ENCODE measurements at places on chromosomes 1 and 21.

DNA sequence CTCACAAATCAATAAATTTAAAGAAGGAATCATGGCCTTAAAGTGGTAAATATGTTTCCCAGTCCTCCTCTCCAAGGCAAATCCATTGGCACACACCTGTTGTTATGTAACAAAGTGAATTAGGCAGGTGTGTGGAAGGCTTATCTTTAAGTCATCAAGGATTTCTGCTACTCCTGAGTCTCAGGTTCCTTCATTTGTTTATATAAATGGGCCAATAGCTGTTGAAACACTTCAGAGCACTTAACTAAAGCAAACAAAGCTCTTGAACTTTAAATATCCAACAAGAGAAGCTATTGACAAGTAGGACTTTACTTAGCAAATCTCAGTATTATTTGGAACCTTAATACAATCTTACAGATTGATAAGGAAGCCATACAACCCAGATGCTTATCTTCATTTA is 99.3 kb upstream of the ESRRG start:
- no peak for DNase-seq

DNA sequence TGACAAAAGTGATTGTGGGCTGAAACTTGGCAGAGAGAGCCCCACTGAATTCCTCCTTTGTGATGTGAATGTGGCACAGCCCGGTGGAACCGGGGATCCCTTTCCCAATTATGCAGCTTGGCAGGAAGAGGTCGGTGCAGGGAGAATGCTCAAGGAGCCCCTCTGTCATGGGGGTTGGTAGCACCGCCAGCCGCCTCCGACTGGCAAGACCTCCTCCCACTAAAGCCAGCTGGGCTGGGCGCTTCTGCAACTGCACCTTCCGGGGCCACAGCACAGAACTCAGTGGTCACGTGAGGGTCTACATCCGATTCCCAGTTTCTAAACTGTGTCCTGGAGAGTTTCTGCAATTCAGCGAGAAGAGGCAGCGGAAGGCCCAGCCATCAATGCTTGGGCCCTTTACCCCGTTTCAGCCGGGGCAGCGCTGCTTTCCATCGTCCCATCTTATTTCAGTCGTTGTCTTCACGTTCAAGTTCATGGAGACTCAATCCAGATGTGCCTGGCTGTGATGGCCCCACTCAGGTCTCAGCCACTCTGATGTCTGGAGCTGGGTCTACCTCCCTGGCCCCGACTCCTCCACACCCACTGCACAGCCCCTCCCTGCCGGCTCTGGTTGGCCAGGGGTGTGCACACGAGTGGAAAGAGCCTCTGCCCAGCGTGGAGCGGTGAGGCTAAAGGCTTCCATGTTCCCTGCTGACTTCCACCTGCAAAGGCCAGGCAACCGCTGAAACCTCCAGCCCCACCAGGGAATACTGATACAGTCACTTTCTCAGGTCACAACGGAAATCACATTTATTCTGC is 39.8 kb upstream of the FHAD1 start:
- DNase-seq, result no peak

DNA sequence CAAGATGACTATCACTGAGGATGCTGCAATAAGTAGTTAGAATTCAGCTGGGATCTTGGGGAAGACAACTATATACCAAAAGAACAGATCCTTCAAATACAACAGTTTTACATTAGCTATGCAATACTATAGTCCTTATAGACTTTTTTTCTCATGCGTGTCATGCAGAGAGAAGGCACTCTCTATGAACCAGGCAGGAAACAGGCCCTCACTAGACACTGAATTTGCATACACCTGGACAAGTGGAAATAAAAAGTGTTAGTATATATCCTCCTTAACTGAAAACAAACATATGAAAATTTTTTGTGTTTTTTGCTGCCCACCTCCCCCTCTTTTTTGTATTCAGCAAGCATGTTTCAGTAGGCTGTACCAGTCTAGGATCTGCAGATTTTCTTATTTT is 29.9 kb downstream of the TMCO1 start:
- DNase-seq, result no peak

GRCh38 chr21:33237486-33237885 is 7.7 kb downstream of the IFNAR2 start:
- no peak for DNase-seq

DNA sequence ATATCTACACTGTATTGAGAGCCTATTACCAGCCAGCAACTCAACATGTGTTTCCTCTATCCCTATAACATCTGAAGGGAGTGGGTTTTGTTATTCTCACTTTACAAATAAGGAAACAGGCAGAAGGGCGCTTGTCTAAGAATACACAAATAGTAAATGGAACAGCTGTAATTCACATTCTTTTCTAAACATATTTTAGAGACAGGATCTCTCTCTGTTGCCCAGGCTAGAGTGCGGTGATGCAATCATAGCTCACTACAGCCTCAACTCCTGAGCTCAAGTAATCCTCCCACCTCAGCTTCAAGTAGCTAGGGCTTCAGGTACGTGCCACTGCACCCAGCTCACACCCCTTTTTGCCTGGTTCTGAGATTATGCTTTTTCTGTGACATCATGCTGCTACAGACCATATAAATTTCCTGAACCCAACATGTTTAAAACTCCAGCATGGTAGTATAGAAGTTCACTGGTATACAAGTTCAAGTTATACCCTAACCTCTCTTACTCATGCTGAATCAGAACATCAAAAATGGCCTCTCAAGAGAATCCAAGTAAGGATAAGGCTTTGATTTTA is 8.6 kb upstream of the TACSTD2 start:
- DNase-seq, result no peak

- no peak for DNase-seq
Measured at GRCh38 chr1:9435153-9435636, 104.1 kb upstream of the SLC25A33 start.

- no peak for DNase-seq
Measured at GRCh38 chr1:30753660-30754123, 3.9 kb downstream of the LAPTM5 start.

GRCh38 chr1:47351305-47351704 is 17.7 kb downstream of the CMPK1 start:
- no peak for DNase-seq

- DNase-seq, result no peak
Measured at GRCh38 chr1:73327180-73327793, 870.7 kb downstream of the LRRIQ3 start.

Measured in stimulated activated CD8-positive, alpha-beta memory T cell treated with anti-CD3 and anti-CD28 coated beads, Interleukin-7, amount 100 ng/mL, for 24 hours (primary cell).